ENCODE measurements at places on chromosomes 11 and 22. TPM values are rescaled to one million over a fixed set of nuclear protein-coding genes. Genes with fewer than 3 reads are reported as not detected.

DNA sequence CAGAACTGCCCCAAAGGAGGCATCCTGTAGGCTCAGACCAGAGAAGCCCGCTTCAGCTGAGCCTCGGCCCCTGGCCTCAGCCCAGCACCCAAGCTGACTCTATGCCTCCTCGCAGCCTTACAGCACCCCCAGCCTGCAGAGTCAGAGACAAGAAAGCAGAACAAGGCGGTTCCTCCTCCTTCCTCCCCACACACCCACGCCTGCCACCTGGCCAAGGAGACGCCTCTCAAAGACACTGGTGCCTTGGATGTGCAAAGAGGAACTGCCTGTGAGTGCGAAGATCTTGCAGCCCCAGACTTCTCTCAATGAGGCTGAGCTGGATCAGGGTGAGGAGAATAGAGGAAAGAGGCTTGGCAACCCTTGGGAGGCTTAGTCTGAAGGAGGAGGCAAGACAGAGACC is 60.2 kb downstream of the PDE2A start:
- peaks cover 6% of the 10 kb centered on the region for H3K36me3 ChIP-seq
- peaks cover 18% of the 10 kb centered on the region for H3K4me1 ChIP-seq
- H3K27ac ChIP-seq, result no peak overlapping the region
- no peak for DNase-seq
- H3K27me3 ChIP-seq, result peaks cover 58% of the 10 kb centered on the region
- H3K4me3 ChIP-seq, result no peak overlapping the region

DNA sequence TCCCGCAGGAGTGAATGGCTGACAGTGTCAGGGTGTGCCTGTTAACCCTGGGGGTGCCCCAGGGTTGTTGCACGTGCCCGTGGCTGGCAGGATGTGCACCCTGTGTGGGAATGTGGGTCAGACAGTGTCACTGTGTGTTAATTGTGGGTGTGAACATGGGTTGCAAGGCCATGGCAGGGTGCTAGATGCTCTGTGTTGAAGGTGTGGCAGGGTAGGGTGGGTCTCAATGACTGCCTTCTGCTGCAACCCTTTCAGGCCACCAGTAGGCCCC is 8.3 kb downstream of the RIN1 start:
- no peak for DNase-seq
- H3K4me3 ChIP-seq, result peak overlapping the region; percentile 42
- H3K36me3 ChIP-seq, result no peaks in the 10 kb centered on the region
- H3K4me1 ChIP-seq, result peaks cover 19% of the 10 kb centered on the region
- no peaks in the 10 kb centered on the region for H3K27me3 ChIP-seq

Gene LIF
- 5.3 TPM for total RNA-seq

- no peak overlapping the region for H3K27ac ChIP-seq
- H3K27me3 ChIP-seq, result peaks cover 28% of the 10 kb centered on the region
- no peak overlapping the region for H3K4me3 ChIP-seq
- H3K36me3 ChIP-seq, result no peaks in the 10 kb centered on the region
- no peak for DNase-seq
- no peaks in the 10 kb centered on the region for H3K4me1 ChIP-seq
These were observed 1448.3 kb downstream of the BRD1 start for GRCh38 chr22:48379371-48379770.

Gene FBLN1
- total RNA-seq, result 0.90 TPM

- no peaks in the 10 kb centered on the region for H3K36me3 ChIP-seq
- H3K27me3 ChIP-seq, result peaks cover 22% of the 10 kb centered on the region
- H3K4me1 ChIP-seq, result peaks cover 10% of the 10 kb centered on the region
- DNase-seq, result no peak
These were observed 760 bp upstream of the CELSR1 start for GRCh38 chr22:46537946-46538813.

Gene GAB4
- not detected for total RNA-seq

GRCh38 chr11:114311946-114312345 is 15.7 kb downstream of the NNMT start:
- H3K4me3 ChIP-seq, result no peak overlapping the region
- H3K36me3 ChIP-seq, result peaks cover 5% of the 10 kb centered on the region
- H3K27me3 ChIP-seq, result peaks cover 71% of the 10 kb centered on the region
- DNase-seq, result no peak
- H3K4me1 ChIP-seq, result peaks cover 10% of the 10 kb centered on the region

Data from T-helper 17 cell (primary cell).